ENCODE measurements at places on chromosomes 12 and 14.

DNA sequence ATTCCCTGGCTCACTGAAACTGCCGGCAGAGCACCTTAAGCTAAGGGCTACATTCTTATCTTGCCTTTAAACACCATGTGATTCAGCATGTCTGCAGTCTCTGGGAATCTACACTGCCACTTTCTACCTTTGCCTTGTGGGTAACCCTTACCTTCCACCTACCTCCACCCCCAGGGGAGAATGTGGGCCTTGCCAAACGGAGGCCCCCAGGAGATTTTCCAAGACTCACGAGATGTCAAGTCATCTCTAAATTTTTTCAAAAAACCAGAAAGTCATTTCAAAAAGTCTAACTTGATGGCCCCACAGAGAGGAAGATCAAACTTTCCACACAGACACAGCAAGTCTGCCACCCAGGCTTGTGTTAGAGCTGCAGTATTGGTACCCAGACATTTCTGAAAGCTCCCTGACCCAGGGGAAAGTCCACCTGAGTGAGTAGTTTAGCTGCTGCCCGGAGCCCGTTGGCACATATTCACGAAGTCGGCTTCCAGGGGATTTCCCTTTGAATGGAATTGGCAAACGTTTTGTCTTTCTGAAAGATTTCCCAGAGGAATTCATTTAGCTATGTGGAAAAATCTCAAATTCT is 4.7 kb upstream of the PSMA6 start:
- no peak for DNase-seq

- DNase-seq = no peak
These were observed 1170.7 kb downstream of the BCL11B start for GRCh38 chr14:98101323-98101722.

GRCh38 chr14:39582028-39582654 is 149.9 kb upstream of the FBXO33 start:
- DNase-seq = no peak

DNA sequence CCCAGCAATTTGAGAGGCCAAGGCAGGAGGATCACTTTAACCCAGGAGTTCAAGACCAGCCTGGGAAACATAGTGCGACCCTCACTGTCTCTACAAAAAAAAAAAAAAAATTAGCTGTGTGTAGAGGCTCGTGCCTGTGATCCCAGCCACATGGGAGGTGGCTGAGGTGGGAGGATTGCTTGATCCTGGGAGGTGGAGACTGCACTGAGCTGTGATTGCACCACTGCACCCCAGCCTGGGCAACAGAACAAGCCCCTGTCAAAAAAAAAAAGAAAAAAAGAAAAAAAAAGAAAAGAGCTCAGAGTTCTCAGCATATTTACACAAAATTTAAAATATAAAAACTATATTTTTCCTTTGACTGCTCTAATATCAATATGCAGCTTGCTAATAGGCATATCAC is 260.8 kb downstream of the SYT1 start:
- DNase-seq = no peak

DNA sequence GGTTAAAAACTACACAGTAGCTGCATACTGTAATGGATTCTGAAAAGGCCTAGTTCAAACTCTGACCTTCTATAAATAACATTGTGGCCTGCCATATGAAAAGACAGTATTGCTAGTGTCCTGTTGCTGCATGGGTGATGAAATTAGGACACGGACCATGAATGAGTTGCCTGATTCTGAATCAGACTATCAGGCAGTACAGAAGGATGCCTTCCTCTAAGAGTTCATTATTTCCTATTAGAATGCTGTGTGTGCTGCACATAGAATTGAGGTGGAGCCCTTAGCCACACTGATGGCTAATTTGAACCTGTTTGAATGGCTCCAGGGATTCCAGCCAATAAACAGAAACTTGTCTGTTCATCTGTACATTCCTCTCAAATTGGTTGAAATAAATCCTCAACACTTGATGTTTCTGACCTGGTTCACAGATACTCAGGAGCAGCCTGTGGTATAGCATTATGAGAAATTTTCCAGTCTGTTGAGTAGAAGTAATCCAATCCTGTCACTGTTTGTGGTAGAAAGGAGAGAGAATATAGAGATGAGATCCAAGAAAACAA is 483.2 kb downstream of the APAF1 start:
- DNase-seq = no peak

- DNase-seq = no peak
These were observed 14.4 kb upstream of the CCER1 start for GRCh38 chr12:90969346-90969745.

All from T-cell (primary cell).